ENCODE measurements at places on chromosomes 7 and 10.

DNA sequence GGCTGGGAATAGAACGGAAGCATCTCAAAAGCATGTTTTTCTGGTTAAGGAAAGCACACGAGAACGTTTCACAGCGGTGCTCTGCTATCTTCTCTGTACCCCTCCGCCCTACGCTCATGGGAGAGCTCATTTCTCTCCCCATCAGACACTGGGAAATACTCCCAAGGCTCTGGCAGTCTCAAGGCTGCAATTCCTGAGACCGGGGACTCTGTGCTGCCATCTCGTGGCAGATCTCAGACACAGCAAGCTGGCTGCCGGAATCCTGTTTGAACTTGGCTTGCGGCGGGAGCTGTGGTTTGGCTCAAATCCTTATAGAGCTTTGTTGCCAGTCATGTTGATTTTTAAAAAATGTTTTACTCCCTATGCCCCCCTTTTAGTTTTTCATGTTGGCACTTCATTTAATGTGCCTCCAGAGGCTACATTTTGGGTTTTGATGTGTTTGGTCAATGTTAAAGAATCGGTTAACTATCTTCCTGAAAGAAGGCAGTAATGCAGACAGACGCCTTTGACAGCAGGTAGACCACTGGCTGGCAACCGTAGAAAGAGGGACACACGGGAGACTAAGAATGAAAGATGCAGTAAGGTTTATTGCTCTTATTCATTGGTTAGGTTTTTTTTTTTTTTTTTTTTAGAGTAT lies 27.6 kb downstream of the BMPER start:
- DNase-seq, result peak; percentile 94

- no peak for DNase-seq
Observed at GRCh38 chr10:112230325-112230988, 46.9 kb upstream of the GPAM start.

- DNase-seq, result no peak
Observed at GRCh38 chr10:79349766-79350406, 2.6 kb downstream of the PPIF start.

DNA sequence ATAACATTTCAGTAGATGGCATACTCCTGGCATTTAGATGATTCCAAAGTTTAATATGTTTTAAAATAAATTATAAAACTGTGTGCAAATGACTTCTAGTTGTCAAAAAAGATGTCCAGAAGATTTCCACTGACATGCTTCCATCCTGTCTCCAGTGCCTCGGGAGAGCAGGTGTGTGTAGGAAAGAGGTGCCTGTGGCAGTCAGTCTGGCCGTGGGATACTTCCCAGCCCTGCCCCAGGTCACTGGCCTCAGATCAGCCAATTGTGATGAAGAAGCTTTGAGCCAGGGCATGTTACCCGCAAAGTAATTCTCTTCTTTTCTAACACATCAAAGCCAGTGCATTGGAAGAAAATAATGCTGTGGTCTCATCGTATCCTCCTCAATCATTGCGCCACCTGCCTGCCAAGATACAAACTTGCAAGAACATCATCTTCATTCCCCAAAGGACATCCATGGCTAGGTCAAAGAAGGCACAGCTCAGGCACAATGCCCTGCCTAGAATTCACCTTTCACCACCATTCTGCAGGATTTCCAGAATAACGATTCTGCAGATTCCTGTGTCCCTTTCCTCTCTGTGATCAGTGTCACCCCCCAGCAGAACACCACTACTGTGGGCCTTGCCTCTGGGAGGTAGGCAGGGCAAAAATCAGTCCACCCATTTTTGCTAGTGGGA lies 6.3 kb upstream of the KCNMA1 start:
- DNase-seq, result peak; percentile 82

GRCh38 chr10:15462253-15462897 lies 91.3 kb upstream of the FAM171A1 start:
- DNase-seq, result no peak

- no peak for DNase-seq
Observed at GRCh38 chr7:108244110-108244509, 113.9 kb upstream of the LAMB4 start.

DNA sequence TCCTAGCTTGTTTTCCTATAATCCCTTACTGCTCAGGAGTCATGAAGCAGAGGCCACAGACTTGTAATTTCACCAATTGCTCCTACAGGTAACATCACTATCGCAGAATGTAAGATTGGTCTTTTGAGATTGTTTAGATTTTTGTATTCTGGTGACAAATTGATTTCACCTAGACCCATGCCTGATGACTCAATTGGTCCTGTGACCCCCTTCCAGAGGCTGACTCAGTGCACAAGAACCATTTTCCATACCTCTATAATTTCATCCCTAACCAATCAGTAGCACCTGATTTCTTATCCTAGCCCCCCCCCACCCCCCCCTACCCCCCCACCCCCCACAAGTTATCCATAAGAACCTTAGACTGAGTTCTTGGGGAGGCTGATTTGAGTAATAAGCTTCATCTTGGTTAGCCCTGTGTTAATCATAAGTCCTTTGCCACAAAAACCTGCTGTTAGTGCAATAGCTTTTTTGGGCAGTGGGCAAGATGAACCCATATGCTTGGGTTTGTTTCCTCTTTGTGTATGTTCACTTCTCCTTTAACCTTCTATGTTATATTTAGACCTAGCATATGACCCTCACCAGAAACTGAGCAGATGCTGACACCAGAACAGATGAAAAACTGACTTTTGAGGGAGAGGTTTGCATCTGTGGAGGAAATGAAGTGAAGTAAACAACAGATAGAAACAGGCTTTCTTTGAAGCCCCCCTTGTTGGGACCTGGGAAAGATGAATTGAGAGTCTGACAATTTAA lies 187.1 kb downstream of the KIF20B start:
- DNase-seq, result no peak

- DNase-seq, result no peak
Observed at GRCh38 chr7:23687011-23687410, 7.0 kb downstream of the FAM221A start.

DNA sequence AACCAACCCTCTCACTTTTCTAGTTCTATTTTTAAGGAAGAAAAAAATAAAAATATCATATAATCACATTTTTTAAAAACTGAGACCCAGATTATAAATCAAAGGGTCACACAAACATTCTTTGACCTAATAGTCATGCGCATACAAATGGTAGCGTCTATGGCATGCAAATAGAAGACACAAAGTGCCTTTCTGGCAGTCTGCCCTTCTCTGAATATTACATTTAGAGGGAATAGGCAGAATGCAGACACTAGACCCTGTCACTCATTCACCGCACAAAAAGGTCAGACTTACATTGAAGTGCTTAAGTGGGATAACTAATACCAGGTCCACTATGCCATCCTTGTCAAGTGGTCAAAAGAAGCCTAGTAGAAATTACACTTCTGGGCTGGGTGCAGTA lies 26.5 kb upstream of the FHIP2A start:
- DNase-seq, result no peak

- no peak for DNase-seq
Observed at GRCh38 chr7:79212334-79212733, 241.1 kb downstream of the MAGI2 start.

DNA sequence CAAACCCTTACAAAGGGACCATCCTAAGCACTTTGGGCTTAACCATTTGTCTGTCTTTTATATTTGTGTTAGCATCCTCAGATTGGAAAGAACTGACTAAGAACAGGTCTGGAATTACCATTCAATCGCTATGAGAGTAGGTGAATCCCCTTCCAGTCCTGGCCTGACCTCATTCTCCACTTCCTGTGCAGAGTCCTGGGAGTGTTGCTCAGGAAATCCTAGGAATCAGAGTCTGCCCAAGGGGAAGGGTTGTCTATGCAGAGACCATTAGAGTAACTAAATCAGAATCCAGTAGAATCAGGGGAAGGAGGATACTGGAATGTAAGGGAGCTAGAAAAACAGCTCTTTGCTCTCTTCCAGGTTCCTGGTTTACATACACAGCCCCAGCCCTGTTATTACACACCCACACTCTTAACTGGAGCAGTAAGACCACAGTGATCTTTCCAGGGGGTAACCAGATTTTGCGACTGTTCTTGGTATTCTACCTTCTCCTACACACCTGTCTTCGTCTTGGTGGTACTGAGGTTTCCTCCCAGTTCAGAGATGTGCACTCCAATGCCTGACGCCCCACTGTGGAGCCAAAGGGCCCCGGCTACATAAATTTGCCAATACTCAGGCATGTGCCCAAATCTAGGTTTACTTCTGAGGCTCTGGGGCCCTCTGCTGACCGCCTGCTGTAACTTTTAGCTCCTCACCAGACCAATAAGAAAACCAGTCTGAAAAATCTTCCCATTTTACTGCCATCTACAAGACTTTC lies 103.7 kb downstream of the RNF216 start:
- peak; percentile 87 for DNase-seq

DNA sequence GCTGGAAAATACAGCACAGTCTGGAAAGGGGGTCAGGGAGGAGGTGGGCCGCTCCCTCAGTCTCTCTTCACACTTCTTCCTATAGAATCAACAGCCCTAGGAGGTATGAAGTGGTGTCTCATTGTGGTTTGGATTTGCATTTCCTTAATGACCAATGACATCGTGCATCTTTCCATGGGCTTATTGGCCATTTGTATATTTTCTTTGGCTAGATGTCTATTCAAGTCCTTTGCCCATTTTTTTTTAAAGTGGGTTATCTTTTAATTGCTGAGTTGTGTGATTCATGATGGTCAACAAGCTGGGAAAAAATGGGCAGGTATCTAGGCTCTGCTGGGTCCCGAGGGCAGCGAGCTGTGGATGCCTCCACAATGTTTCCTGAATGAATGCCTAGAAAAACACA lies 29.1 kb downstream of the TMEM130 start:
- peak; percentile 50 for DNase-seq

GRCh38 chr10:124579011-124579399 lies 117.4 kb downstream of the LHPP start:
- DNase-seq, result no peak

- peak; percentile 62 for DNase-seq
Observed at GRCh38 chr7:129612112-129613015, 844 bp downstream of the NRF1 start.

DNA sequence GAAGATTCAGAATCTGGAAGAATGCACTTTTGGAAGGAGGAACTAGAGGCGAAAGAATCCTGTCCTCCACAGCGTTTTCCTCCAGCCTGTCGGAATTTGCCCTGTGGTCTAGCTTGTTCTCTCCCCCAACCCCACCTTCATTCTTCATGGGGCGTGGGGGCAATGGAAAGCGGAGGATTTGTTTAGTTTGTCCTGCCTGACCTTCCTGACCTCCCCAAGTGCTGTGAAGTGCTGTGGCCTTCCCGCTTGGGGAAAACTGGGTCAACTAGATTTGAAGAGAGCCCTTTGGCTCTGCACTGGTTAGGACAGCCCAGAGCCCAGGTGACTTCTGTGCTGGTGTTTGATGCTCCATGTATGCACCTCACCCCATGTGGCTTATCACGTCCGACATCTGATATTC lies 49.1 kb downstream of the GATA3 start:
- DNase-seq, result no peak

DNA sequence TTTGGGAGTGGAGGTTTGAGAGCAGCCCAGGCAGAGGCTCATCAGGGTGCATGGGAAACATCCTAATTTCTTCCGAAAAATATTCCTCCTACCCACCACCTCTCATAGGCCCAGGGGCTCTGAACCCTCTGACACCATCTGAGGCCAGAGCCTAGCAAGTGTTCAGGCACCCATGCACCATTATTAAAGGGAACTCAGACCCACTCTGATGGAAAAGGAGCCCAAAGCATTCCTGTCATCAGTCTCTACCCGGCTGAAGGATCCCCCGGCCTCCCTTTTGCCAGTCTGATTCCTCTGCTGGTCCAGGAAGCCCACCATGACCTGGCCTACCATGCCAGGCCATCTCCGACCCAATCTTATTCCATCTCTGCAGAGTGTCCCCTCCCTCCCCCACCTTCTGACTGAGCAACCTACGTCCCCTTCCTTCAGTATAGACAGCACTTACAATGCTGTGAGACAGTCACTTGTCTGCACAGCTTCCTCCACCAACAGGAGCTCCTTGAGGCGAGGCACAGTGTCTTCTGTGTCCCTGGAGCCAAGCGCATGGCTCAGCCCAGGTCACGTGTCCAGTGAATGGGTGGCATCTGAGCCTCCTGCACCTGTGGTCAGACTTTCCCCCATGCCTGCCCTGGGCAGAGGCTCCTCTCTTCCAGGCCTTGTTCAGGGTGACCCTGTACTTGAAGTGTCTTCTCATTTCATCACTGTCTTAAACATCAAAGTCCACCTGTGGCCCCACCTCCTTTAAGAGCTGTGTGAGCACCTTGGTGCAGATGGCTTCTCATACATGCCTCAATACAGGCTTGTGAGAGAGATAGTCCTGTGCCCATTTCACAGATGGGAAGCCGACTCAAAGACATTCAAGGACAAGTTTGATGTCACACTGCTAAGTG lies 889 bp upstream of the GPR15LG start:
- DNase-seq, result no peak

DNA sequence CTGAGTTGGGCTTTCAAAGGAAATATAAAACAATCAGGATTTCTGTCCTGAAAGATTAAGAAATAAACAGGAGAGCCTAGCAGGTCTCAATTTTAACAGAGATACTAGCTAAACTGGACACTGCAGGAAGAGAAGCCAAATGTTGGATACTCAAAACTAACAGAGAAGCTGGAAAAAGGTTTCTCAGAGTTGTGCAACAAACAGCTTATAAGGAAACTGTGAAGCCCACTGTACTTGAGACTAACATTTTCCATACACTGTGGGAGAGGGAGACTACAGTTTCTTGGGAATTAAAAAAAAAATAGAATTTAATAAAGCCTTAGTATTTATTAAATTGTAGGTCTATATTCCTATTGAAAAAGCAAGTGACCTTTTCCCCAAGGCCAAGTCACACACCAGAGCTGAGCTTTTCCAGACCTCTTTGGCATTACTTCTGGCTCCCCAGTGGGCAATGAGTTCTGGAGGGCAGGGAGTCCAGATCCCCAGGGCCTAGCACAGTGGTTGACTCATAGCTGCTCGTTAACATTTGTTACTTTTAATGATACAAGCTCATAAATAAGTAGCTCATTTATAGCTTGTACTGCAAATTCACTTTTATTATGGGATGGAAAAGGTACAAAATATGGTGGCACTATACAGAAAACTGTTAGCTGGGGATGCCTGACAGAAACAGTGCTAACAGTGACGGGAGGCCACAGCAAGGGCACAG lies 68.3 kb downstream of the MINDY3 start:
- DNase-seq, result peak; percentile 48

GRCh38 chr7:128263420-128263819 lies 22.3 kb downstream of the LEP start:
- no peak for DNase-seq

DNA sequence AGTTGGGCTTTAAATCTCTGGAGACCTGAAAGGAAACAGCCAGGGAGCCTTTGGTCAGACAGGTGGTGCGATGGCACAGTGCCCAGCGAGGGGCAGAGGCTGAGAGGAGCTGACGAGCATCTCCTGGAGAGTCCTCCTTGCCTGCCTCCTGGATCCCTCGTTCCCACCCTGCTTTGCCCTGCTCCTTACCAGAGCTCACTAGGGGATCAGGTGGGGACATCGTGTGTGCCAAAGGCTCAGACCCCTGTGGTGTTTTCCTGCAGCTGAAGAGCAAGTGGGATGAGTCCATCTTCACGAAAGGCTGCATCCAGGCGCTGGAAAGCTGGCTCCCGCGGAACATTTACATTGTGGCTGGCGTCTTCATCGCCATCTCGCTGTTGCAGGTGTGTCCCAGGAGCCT lies 21.8 kb upstream of the SH2D4B start:
- DNase-seq, result no peak

All from cardiac fibroblast (primary cell).